ENCODE measurements at places on chromosomes 7 and 10. TPM values are rescaled to one million over a fixed set of nuclear protein-coding genes. Genes with fewer than 3 reads are reported as not detected.

GRCh38 chr7:99918959-99919813 is at the start of gene TRIM4:
TSS of gene TRIM4 (minus strand) at chr7:99919530. CDS start at chr7:99919401, 129 bp downstream.
- DNase-seq, result peak; percentile 91

PRSS37 gene
- not detected for polyA plus RNA-seq

- no peak for DNase-seq
Observed at GRCh38 chr7:150400008-150400787, 21.1 kb downstream of the ZNF775 start.

MRC1 gene
- polyA plus RNA-seq, result not detected

GRCh38 chr10:101305320-101306241 is 48.4 kb upstream of the BTRC start:
- DNase-seq, result no peak

WNT8B gene
- polyA plus RNA-seq, result 0.11 TPM

INSYN2A gene
- polyA plus RNA-seq, result not detected

DNA sequence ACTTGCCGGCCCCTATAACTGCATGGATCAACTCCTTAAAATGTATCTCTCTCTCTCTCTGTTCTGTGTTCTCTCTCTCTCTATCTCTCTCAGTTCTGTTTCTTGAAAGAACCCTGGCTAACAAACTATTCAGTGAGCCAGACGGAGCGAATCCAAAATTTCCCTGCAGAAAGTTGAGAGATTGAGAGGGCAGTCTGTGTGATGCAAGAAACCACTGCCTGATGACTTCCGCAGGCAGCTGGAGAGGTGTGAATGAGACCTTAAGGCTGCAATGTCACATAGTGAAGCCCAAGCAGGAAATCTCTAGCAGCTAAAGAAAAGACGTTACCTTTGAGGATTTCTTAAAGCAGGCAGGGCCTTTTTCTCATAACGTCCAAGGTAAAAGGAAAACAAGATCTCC is 17.3 kb downstream of the FAM107B start:
- no peak for DNase-seq

LEP gene
- not detected for polyA plus RNA-seq

- no peak for DNase-seq
Observed at GRCh38 chr10:24930427-24930826, 22.0 kb downstream of the PRTFDC1 start.

- no peak for DNase-seq
Observed at GRCh38 chr7:105261689-105262088, 127.0 kb downstream of the SRPK2 start.

FAM180A gene
- not detected for polyA plus RNA-seq

- DNase-seq, result no peak
Observed at GRCh38 chr10:102452672-102453340, 1.5 kb upstream of the C10orf95 start.

- DNase-seq, result no peak
Observed at GRCh38 chr10:123027861-123028260, 19.1 kb downstream of the ACADSB start.

GRCh38 chr7:155488483-155489127 is 30.7 kb downstream of the EN2 start:
- DNase-seq, result no peak

AKR1E2 gene
- not detected for polyA plus RNA-seq

- no peak for DNase-seq
Observed at GRCh38 chr7:88922944-88923343, 127.4 kb upstream of the TEX47 start.

DNA sequence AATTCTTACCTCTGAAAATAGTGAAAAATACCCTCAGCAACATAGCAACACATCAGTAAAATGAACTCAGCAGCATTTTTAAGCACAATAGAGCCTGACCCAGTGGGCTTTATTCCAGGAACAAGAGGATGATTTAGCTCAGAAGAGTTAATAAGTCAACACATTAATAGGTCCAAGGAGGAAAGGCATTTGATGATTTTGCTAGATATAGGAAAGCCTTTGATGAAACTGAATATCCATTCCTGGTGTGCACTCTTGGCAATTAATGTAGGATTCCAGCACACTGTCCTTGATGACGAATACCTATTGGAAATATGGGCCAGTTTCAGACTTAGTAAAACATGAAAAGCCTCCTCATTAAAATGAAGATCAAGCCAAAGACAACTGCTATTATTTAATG is 42.5 kb downstream of the RASGEF1A start:
- DNase-seq, result no peak

DNA sequence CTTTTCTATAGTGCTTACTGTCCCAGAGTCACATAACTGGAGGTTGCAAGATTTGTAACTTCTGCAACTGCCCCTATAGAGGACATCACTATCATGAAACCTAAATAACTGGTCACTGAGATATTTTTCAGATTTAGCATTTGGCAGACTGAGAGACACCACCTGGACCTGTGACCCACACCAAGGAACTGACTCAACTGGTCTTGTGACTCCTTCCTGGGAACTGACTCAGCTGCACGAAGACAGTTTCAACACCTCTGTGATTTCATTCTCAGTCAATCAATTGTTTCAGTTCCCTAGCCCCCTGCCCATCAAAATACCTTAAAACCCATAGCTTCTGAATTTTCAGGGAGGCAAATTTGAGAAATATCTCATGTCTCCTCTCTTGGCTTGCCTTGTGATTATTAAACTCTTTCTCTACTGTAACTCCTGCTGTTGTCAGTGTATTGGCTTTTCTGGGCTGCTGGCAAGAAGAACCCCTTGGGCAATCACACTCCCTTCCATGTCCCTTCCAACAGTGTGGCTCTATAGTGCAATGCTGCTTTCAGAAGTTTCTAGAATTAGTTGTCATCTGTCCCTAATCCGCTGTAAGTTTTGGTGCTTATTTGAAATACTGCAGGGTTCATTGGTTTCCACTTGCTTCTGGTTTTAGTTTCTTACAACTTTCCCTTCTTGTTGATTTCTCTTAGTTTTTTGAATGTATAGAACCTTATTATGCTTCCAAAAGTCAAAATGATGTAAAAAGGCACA is 127.8 kb upstream of the ADCY1 start:
- DNase-seq, result no peak

ZNF107 gene
- 5.3 TPM for polyA plus RNA-seq

DNA sequence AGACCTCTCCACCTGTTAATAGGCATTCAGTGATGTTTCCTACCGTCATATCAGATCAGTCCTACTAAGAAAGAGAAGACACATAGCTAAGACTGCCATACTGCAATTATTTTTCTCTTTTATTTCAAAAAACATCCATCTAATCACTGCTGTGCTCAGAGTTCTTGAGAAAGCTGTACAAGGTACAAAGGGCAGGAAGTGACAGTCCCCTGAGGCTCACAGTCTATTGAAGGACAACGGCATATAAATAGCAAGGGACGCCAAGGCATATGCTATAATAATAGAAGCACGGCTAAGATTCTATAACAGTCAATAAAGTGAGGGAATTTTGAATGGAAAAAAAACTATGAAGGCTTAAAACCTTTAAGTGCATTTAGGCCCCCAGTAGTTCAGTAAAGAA is 415.3 kb upstream of the NRP1 start:
- no peak for DNase-seq

DNA sequence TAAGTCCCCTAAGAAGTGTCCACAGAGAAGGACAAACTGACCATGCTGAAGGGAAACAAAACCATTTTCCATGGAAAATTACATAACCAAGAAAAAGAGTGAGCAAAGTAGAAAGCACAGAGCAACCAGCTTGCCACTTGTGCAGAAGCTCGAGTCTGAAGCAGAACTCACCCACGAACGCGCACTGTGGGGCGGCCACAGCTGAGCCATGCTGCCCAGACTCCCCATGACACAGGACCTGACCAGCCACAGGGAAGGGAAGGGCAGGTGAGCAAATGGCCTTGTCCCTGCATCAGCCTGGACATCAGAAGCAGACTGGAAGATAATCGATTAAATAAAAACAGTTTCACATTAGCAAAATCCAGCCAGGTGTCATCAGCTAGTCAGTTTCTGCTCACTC is 95.7 kb downstream of the TCERG1L start:
- no peak for DNase-seq

CACNA2D1 gene
- 140 TPM for polyA plus RNA-seq

Measured in muscle of arm (tissue), 14 donors.